Suprapubic skin (tissue), 4 donors: ENCODE measurements at places on chromosomes 7 and 10.

DNA sequence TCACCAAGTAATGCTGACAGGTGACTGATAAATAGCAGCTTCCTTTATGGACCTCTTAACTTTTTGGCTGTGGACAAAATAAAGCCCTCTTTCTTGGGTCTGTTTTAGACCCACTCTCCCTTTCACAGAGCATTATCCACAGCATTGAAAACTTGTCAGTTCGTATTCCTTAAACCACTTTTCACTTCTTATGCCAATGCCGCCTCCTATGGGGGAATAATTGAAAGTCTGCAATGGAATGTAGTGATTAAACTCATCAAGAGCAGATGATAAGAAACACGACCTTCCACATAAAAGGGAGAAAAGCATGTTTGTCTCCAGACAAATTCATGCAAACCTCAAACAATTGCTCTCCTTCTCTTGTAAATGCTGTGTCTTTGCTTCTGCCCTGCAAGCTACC is 153.4 kb downstream of the SORCS1 start:
- DNase-seq, result no peak
- no peaks in the 10 kb centered on the region for H3K36me3 ChIP-seq
- no peak overlapping the region for H3K4me3 ChIP-seq

- DNase-seq, result no peak
- peaks cover 40% of the 10 kb centered on the region for H3K4me1 ChIP-seq
- H3K36me3 ChIP-seq, result no peaks in the 10 kb centered on the region
Measured at GRCh38 chr7:101939136-101939695, 121.8 kb downstream of the CUX1 start.

DNA sequence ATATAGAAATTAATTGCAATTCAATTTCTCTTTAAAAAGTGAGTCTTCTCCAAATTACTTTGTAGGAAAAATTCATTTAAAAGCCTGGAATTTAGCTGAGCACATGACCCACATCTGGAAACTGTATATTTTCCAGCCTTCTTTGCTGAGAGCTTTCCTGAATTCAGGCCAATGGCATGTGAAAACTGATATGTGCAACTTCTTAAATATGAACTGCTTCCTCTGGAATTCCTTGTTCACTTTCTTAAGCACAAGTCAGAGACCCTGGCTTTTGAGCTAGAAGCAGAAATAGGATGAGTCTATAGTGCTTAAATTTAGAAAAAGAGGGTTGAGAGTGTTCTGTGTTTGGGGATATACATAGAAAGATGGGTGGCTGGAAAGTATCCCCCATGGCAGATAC is 365.1 kb upstream of the MTPN start:
- H3K36me3 ChIP-seq, result no peaks in the 10 kb centered on the region
- H3K4me3 ChIP-seq, result no peak overlapping the region
- H3K4me1 ChIP-seq, result no peaks in the 10 kb centered on the region
- H3K27ac ChIP-seq, result no peak overlapping the region
- H3K27me3 ChIP-seq, result no peaks in the 10 kb centered on the region

GRCh38 chr10:2760736-2761135 is 306.6 kb upstream of the PFKP start:
- H3K27me3 ChIP-seq, result no peaks in the 10 kb centered on the region
- H3K4me1 ChIP-seq, result no peaks in the 10 kb centered on the region
- no peak overlapping the region for H3K4me3 ChIP-seq
- H3K36me3 ChIP-seq, result no peaks in the 10 kb centered on the region
- no peak overlapping the region for H3K27ac ChIP-seq

DNA sequence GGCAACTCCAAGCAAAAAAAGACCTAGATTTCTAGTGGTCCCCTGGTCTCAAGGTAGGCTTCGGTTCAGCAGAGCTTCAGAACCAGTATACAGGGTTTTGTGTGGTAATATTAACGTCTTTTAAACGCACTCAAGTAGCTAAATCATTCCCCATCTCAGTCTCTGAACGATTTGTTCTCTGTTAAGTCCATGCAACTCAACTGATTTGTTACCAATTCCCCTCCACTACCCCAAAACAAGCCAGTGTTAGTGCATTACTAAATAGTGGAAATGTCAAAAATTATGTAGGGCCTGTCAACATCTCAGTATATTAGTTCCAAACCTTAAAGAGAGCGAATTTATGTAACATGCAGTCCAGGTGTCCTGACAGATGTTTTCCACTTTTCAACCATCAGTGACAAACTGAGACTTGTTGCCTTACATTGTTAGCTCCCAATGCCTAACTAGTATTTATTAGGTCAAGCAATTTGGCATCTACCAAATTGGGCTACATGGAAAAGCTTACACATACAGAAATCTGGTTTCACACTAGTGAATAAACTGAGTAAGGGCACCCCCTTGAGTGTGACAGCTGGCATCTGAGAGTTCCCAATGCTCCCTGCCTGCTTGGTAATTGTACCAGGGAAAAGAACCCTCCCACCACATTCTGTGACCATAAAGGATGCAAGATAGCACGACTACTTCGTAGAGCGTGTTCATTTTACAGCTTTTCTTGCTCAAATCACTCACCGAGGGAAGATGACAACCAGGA is 12.2 kb downstream of the HNRNPA2B1 start:
- H3K27me3 ChIP-seq, result no peaks in the 10 kb centered on the region
- no peak overlapping the region for H3K4me3 ChIP-seq
- H3K4me1 ChIP-seq, result peaks cover 11% of the 10 kb centered on the region
- no peak for DNase-seq
- H3K27ac ChIP-seq, result no peak overlapping the region

- no peaks in the 10 kb centered on the region for H3K27me3 ChIP-seq
- H3K36me3 ChIP-seq, result no peaks in the 10 kb centered on the region
- H3K27ac ChIP-seq, result no peak overlapping the region
- no peak for DNase-seq
- no peak overlapping the region for H3K4me3 ChIP-seq
- H3K4me1 ChIP-seq, result peaks cover 38% of the 10 kb centered on the region
Measured at GRCh38 chr10:12781976-12782375, 219.5 kb downstream of the CCDC3 start.

GRCh38 chr10:62811159-62811875 is 4.8 kb downstream of the EGR2 start:
- no peak for DNase-seq
- H3K4me1 ChIP-seq, result peaks cover 44% of the 10 kb centered on the region
- no peak overlapping the region for H3K4me3 ChIP-seq
- no peaks in the 10 kb centered on the region for H3K36me3 ChIP-seq
- H3K27ac ChIP-seq, result no peak overlapping the region

DNA sequence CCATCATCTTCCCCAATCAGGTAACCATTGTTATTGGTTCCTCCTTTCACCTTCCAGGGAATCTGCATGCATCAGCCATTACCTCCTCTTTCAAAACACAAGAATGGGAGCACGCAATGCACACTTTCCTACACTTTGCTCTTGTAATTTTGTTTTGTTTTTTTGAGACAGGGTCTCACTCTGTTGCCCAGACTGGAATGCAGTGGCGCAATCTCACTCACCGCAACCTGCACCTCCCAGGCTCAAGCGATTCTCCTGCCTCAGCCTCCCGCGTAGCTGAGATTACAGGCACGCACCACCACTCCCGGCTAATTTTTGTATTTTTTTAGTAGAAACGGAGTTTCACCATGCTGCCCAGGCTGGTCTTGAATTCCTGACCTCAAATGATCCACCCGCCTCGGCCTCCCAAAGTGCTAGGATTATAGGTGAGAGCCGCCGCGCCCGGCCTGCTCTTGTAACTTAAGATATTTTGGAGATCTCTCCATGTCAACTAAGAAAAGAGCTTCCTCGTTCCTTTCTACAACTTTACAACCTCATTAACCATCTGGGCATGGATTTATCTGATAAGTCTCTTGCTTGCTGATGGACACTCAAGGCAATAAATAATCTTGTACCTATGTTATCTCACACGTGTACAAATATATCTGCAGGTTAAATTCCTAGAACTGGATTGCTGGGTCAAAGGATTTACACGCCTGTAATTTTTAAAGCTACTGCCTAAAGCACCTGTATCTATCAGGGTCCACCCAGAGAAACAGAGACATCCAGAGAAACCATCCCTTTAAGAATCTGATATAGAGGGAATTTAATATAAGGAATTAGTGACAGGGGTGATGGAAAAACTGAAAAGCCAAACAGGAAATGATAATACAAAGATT is 4.2 kb downstream of the CYTH3 start:
- H3K4me3 ChIP-seq, result no peak overlapping the region
- DNase-seq, result no peak
- no peaks in the 10 kb centered on the region for H3K36me3 ChIP-seq
- H3K27me3 ChIP-seq, result no peaks in the 10 kb centered on the region
- H3K4me1 ChIP-seq, result peaks cover 37% of the 10 kb centered on the region

DNA sequence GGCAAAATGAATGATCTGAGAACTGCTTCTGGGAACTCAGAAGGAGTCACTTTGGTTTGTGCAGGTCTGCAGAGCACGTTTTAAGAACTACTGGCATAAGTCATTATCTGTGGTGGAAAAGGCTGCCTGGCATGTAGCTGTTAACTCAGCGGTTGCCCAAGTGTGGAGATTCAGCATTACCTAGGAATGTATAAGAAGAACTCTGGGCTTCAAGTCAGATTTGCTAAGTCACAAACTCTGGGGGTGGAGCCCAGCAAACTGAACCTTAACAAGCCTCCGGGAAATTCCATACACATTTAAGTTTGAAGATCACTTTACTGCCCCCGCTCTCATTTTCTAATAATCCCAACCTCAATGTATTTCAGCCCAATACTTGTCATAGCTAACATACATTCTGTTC is 31.1 kb downstream of the PLXDC2 start:
- peaks cover 28% of the 10 kb centered on the region for H3K4me1 ChIP-seq
- no peak overlapping the region for H3K27ac ChIP-seq
- H3K27me3 ChIP-seq, result no peaks in the 10 kb centered on the region
- H3K4me3 ChIP-seq, result no peak overlapping the region
- H3K36me3 ChIP-seq, result no peaks in the 10 kb centered on the region
- DNase-seq, result no peak

- H3K4me3 ChIP-seq, result no peak overlapping the region
- H3K36me3 ChIP-seq, result peaks cover 8% of the 10 kb centered on the region
- no peak for DNase-seq
- no peaks in the 10 kb centered on the region for H3K4me1 ChIP-seq
- H3K27ac ChIP-seq, result no peak overlapping the region
Measured at GRCh38 chr10:35208536-35208935, 81.9 kb downstream of the CREM start.

- H3K4me3 ChIP-seq, result no peak overlapping the region
- DNase-seq, result no peak
- H3K4me1 ChIP-seq, result peaks cover 17% of the 10 kb centered on the region
- no peaks in the 10 kb centered on the region for H3K36me3 ChIP-seq
- H3K27me3 ChIP-seq, result no peaks in the 10 kb centered on the region
- H3K27ac ChIP-seq, result no peak overlapping the region
Measured at GRCh38 chr10:127943336-127943910, 36.5 kb downstream of the PTPRE start.

DNA sequence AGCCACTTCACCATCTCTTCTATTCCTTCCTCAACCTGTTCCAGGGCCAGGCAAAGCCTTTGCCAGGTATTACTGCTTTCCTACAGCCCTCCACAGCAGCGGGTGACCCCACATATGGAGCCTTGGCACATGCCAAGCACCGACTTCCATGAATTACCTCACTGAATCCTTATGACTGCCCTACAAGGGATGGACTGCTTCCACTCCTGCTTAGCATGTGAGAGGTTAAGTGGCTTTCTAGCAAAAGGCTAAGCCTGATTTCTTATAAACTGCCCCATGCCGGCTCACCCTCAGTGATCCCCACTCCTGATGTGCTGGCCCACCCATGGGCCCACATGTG is 44.0 kb upstream of the PDLIM1 start:
- peaks cover 16% of the 10 kb centered on the region for H3K36me3 ChIP-seq
- DNase-seq, result no peak
- H3K27ac ChIP-seq, result peak overlapping the region; percentile 50
- H3K4me3 ChIP-seq, result no peak overlapping the region
- H3K4me1 ChIP-seq, result peaks cover 15% of the 10 kb centered on the region
- no peaks in the 10 kb centered on the region for H3K27me3 ChIP-seq
